ENCODE measurements at places on chromosomes 6 and 20.
A peak's percentile ranks its signal among the peaks of the same experiment; 100 is the strongest.

GRCh38 chr6:56756219-56756789, 113.6 kb upstream of the DST start:
- no peak for DNase-seq

DNA sequence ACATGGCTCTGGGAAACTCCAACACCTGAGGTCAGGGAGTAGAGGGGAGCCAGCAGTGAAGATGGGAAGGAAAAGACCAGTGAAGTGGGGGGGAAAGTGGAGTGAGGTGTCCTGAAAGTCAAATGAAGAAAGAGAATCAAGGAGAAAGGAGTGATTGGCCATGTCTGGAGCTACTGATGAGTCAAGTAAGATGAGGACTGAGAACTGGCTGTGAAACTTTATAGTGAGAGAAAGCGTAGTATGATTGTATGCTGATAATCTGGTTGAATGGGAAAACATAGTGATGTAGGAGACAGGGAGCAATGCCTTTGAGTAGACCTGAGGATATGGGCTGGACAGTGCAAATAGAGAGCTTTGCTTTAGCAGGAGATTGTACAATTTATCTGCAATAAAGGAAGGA, 183.6 kb upstream of the GMDS start:
- DNase-seq = no peak

DNA sequence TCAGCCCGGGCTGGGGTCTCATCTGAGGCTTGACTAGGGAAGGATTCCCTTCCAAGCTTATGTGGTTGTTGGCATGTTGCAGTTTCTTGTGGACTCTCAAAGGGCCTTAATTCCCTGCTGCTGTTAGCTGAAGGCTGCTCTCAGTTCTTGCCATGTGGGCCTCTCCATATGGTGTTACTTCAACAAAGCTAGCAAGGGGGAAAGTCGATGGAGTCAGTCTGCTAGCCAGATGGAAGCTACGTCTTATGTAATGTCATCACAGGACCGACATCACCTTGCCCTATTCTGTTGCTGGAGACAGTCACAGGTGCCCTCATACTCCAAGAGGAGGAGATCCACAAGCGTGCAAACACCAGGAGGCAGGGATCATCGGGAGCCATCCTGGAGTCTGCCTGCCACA, 43.3 kb upstream of the ARMC2 start:
- no peak for DNase-seq

DNA sequence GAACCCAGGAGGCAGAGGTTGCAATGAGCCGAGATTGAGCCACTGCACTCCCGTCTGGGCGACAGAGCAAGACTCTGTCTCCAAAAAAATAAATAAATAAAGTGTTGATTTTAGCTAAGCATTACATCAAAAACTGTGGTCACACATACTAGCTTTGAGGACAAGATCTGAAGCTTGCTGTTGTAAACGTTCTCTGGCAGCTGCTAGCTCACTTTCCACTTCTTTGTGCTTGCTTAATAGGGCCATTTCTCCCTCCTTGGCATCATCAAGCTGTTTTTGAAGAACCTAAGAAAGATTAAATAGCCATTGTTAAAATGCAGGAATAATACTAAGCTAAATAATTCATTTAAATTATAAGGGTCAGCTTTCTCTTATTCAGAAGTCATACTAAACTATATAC, 55.7 kb downstream of the FAM184A start:
- peak; percentile 21 for DNase-seq

DNA sequence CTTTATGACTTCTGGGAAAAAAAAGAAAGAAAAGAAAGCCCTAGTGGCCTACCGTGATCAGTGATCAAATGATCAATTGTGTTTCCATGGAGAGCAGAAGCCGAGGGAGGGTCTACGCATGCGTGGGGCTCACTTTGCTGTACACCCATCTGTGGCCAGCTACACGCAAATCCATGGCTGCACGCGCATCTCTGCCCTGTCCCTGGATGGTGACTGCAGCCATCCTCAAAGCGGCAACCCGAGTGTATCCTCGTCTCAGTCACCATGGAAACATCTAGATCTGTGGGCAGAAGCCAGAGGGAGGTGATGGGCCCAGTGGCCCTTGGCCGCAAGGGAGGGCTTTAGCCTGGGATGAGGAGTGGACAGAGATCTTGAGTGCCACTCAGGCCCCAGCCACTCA, 785 bp upstream of the ULBP3 start:
- no peak for DNase-seq

DNA sequence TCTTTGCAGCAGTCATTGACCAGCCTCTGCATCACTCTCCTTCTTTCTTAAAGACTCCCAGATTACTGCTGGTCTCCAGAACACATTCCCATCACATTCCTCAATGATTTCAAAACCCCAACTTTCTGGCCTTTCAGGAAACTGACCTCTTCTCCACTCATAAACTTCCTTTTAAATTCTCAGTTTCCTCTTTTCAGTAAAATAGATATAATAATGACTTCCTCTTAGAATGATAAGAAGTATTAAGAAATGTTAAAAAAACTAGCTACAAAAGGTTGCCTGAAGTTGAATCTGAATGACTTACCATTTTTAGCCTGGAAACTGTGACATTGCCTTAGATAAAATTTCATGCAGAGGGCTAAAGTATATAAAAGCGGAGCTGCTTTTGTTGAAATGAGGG, 239.3 kb downstream of the OGFRL1 start:
- no peak for DNase-seq

DNA sequence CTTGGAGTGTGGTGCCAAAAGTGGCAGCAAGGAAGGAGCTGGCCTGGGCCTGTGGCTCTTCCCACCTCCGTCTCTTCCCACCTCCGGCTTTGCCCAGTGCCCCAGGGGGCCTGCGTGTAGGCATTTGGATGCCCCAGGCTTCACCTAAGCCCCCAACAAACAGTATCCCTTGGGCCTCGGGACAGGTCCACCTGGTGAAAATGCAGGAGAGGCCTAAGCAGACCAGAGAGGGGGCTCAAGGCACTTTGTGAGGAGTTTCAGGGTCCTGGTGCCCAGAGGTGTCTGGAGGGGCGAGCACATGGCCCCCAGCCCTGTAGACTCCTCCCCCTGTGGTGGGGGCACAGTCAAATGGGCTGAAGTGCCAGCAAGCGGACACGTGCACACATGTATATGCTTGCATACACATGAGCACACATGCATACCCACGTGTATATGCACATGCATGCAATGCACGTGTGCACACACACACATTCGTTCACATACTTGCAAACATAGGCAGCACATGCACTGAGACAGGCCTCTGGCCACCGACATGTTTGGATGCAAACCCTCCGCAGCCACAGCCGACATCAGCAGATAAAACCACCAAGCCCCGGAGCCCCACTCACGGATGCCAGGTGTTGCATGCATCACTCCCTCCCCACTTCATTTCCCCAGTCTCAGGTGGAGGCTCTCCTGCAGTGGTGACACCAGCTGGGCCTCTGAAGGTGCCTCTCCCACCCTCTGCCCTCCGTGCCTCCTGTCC, 124.5 kb downstream of the TAF4 start:
- no peak for DNase-seq

DNA sequence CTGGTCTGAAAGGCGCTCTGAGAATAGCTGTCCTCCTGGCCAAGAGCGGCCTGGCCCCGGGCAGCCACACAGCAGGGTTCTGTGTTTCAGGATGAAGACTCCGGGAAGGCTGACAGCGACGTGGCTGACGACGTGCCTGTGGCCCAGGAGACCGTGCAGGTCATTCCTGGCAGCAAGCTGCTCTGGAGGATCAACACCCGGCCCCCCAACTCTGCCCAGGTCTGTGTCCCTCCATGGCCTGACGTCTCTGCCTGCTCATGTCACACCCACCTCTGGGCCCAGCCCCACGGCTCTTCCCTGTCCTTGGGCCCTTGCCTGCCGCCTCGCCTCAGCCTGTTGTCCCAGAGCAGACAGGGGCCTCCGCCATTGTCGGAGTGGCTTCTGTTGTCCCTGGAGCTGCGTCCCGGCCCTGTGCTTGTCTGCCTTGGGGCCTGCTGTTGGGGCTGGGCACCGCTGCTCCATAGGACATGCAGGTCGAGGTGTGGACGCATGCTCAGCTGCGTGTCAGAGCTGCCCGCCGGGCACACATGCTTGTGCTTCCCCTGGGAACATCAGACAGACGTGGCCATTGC, 16.2 kb upstream of the ADRM1 start:
- DNase-seq = no peak

- no peak for DNase-seq
Measured at GRCh38 chr6:165894171-165894825, 231.3 kb upstream of the PDE10A start.

DNA sequence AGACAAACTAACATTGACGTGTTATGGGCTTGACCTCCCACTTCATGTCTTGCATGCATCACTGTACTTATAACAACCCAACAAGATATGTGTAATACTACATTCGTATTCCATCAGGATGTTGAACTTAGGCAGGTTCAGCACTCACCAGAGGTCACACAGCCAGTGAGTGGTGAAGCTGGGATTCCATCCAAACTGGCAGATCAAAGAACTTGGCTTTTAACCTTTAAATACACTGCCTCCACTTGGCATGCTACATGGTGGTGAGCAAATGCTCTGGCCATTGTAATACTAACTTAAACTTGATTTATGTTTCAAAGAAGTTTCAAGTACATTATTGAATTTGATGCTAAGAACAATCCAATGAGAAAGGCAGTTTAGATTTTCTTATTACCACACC, 10.7 kb upstream of the HDDC2 start:
- no peak for DNase-seq

GRCh38 chr6:73511796-73512195, 9.0 kb downstream of the EEF1A1 start:
- no peak for DNase-seq

DNA sequence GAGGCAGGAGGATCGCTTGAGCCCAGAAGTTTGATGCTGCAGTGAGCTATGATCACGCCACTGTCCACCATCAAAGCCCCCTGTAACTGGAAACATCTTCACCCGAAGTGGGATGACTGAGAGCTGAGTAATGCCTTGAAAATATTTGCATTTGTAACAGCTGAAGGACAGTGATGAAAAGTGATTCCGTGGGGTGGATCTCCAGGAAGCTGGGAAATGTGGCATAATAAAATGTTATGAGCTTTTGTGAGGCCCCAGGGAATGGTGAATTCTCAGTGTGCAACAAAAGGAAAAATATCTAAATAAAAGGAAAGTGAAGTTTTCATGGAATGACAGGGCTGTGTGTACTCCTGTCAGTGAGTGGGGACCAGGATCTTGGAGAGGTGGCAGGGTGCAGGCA, 92.0 kb downstream of the JAG1 start:
- DNase-seq = no peak

DNA sequence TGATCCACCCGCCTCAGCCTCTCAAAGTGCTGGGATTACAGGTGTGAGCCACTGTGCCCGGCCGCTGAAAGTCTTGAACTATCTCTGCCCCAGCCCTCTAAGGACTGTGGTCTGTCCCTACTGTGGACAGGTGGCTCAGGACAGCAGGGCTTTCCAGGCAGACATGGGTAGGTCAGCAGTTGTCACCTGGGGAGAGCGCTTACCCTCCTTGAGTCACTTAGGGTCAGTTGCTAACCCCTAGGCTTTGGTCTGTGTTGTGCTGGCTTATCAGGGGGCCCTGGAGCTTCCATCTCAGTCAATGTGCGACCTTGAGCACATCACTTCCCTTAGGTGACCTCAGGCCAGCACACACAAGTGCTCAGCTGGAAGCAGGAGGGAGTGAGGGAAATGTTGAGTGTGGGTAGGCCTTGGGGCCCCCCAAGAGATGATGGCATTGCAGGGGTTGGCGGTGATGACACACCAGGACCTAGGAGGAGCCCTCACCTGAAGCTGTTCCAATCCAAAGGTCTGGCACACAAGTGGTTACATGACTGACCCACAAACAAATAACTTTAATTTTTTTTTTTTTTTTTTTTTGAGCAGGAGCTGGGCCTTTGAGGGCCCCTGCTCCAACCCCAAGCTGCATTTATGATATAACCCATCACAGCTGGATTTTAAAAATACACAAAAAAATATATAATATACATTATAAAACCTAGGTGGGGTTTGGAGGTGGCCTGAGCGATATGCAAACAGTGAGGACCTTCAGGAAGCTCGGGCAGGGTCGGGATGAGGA, 5.1 kb downstream of the RPL10A start:
- DNase-seq = no peak

GRCh38 chr6:118580585-118581419, 32.7 kb downstream of the PLN start:
- DNase-seq = no peak

GRCh38 chr6:56752009-56752408, 109.3 kb upstream of the DST start:
- DNase-seq = no peak

DNA sequence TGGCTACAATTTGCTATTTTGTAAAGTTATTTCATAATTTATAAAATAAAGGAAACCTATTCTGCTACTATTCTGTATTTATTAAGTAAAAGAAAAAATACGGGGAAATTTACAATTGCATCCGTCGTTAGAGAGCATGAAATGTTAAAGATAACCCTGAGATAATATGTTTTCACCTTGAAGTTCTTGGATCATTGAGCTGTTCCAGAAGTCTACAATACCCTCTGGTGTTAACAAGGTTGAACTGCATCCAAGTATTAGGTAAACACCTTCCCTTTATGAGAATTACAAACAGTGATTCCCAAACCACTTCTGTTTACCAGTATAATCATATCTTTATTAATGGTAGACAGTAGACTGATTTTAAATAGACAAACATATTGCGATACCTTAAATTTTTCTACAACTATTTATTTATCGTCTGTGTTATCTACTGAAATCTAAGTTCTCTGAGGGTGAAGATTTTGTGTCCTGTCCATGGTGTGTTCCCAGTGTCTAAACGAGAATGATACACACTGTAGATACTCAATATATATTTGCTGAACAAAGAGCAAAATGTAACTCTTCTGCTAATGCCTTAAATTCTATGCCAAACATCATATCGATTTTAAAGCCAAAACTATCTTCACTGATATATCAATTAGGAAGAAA, 28.2 kb downstream of the TBC1D32 start:
- DNase-seq = peak; percentile 8

DNA sequence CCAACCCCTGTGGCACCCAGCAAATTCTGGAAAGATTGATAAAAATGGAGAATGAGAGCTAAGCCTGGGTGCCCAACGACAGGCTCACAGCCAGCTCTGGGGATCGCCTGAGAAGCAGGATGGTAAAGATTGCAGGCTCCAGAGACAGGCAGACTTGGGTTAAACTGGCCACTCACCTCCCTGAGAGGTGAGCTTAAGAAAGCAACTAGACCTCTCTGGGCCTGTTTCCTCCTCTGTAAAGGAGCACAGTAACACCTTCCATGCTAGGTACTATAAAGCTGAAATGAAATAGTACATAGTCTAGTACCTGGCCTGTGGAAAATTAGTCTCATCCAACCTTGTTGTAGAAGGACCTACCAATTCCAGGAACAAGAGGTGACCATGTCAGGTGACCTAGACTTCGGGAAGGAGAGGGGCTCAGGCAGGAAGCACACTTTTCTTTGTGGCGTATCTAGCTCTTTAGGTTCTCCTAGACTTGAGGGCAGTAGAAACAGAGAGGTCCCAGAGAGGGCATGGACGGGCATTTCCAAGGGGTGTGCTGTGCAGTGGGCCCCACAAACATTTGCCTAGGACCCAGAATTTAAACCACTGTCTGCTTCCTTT, 142.8 kb upstream of the MYLIP start:
- DNase-seq = no peak

Data from right lung (tissue), 10 donors.